ENCODE measurements at places on chromosomes 2 and 18.

DNA sequence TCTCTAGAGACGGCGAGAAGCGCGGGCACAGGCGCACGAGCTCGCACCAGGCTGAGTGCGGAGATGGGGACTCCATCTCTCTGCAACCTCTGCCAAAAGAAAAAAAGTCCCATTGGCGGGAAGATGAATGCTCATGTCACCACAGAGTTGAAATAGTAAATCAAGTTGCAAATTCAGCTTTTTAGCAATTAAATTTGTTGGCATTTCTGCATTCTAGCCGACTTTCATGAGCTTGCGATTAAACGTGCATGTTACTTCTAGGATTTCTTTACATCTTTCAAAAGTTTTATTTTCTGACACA lies 588 bp downstream of the CHAC2 start:
- DNase-seq: no peak

DNA sequence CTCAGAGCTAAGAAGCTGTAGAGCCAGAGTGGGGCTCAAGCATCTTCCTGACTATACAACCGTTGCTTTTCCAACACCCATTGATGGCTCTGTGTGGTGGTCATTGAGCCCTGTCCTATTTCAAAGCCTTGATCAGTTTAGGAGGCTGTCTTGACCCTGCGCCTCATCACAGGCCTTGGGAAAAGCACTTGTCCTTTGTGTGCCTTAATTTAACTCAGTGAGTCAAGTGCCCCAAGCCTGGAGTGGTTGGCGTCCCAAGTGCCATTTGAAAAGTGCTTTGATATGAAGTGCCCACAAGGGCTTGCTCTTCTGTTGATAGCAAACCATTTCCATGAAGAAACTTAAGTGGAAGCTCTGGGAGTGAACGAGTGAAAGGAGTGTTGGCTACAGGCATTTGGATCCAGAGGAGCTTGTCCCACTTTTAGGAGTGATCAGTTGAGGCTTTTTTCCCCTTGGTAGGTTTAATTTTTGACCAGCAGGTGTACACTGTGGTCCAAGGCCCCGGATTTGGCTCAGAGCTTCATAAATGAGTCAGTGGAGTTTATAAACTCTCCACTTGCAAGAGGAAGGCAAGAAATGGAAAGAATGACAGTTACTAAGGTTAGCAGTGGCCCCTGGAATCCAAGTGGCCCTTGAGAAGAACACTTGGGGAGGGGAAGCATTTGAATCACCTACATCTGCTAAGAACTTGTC lies 50.3 kb downstream of the ACTR2 start:
- no peak for DNase-seq

GRCh38 chr2:180604077-180604476 lies 376.3 kb upstream of the UBE2E3 start:
- peak; percentile 17 for DNase-seq

DNA sequence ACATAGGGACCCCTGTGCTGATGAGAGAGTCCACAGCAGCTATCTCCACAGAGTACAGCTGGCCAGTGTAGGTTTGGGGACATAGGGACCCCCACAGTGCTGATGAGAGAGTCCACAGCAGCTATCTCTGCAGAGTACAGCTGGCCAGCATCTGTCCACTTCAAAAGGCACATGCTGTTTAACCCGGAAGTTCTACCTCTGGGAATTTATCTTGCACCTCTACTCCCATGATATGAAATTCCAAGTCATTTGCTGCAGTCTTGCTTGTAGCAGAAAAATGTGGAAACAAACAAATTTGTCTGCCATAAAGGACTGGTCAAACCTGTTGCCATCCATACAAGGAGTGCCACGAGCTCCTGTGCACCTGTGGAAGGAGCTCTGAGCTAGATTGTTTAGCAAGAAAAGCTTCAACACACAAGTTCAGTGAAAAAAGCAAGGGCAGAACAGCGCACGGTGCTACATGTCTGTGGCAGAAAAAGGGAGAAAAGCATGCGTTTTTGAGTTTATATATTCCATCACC lies 33.1 kb downstream of the LRRFIP1 start:
- DNase-seq: no peak

DNA sequence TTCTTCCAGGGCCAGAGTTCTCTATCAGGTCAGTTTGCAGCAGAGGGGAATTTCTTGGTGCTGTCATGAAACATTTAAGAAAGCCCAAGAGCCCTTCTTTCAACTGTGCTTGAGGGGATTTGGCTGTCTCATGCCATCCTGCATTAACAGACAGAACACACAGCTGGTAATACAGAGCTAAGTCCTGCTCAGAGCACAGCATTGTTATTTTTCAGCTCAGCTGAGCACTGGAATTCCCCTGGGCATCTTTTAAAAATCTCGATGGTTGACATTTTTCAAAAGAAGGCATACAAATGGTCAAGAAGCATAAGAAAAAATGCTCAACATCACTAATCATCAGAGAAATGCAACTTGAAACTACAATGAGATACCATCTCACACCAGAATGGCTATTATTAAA lies 14.9 kb upstream of the IL1R2 start:
- no peak for DNase-seq

DNA sequence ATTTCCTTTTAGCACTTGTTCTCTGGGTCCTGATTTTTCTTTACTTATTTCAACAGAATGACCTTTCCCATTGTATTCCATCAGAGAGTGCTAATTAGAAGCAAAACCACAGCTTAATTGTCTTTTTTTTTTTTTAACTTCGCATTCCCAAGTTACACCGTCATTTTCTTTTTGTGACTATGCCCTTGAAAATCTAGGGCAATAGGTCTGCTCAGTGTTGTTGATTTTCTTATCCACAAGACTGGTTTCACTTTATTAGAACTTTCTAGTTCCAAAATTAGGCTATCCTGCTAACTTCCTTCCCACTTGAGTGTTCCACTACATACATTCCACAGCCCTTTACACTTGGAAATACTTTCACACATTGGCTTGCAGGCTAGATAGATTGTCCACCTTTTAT lies 18.7 kb upstream of the ADAM17 start:
- no peak for DNase-seq

GRCh38 chr18:31148600-31148999 lies 14.1 kb downstream of the DSC1 start:
- DNase-seq: no peak

DNA sequence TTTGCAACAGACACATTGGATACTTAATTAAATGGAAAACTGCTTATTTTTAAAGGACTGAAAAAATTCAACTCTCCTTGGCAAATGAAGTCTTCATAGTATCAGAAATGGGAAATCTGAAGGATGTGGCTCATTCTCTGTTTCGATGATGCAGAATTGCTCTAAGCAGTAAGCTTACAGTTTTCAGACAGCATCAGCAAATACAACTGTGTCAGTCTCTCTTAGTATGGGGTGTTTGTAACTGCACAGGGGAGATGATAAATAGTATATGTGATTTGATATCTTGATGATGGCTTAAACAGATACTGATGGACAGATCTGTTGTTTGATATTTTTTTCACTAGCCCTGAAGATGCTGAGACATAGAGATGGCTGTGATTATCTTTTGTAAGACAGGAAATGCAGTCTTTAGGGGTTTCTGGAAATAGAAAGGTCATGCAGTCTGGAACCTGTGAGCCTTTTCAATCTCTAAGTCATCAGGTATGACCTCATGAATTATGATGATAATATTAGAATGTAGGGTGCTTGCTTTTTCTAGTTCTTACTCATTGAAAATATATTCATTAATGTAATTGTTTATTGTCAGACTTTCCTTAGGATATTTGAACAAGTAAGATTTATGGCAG lies 84.2 kb downstream of the SLC4A10 start:
- peak; percentile 13 for DNase-seq

- DNase-seq: no peak
These were observed 58.3 kb upstream of the PXDN start for GRCh38 chr2:1802469-1803216.

DNA sequence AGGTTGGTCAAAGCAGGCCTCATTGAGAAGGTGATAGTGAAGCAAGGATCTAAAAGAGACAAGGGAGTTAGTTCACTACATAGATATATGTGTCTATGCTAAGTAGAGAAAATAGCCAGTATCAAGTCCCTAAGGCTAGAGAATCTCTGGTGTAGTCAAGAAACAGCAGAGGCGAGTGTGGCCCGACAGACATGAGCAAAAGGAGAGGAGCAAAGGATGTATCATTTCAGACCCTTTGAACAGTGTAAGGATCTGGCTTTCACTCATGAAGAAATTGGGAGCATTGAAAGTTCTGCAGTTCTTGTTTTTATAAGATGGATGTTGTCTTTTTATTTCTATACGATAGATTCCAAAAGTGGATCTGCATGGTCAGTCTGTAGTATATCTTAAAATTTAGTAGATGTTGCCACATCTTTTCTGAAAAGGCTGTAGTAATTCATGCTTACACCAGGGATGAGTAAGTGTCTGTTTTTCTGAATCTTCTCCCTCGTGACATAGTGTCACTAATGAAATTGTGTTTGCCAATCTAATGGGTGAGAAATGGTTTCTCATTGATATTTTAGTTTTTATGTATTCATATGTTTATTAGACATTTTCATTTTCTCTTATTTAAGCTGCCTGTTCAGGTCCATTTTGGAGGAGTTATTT lies 18.8 kb downstream of the SP100 start:
- no peak for DNase-seq

- DNase-seq: no peak
These were observed 35.5 kb downstream of the GKN2 start for GRCh38 chr2:68917034-68917718.

- DNase-seq: no peak
These were observed 112.1 kb upstream of the SIX2 start for GRCh38 chr2:45121236-45121927.

- no peak for DNase-seq
These were observed 373.5 kb upstream of the MYT1L start for GRCh38 chr2:2704428-2705090.

- DNase-seq: no peak
These were observed 34.1 kb upstream of the KLHL29 start for GRCh38 chr2:23350792-23351355.

DNA sequence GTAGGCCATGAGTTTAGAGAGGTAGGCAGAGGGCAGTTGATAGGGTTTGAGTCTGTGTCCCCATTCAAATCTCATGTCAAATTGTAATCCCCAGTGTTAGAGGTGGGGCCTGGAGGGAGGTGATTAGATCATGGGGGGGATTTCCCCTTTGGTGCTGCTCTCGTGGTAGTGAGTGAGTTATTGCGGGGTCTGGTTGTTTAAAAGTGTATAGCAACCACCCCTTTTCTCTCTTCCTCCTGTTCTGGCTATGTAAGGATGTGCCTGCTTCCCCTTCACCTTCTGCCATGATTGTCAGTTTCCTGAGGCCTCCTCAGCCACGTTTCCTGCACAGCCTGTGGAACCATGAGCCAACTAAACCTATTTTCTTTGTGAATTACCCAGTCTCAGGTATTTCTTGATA lies 25.5 kb downstream of the MARCHF4 start:
- no peak for DNase-seq

DNA sequence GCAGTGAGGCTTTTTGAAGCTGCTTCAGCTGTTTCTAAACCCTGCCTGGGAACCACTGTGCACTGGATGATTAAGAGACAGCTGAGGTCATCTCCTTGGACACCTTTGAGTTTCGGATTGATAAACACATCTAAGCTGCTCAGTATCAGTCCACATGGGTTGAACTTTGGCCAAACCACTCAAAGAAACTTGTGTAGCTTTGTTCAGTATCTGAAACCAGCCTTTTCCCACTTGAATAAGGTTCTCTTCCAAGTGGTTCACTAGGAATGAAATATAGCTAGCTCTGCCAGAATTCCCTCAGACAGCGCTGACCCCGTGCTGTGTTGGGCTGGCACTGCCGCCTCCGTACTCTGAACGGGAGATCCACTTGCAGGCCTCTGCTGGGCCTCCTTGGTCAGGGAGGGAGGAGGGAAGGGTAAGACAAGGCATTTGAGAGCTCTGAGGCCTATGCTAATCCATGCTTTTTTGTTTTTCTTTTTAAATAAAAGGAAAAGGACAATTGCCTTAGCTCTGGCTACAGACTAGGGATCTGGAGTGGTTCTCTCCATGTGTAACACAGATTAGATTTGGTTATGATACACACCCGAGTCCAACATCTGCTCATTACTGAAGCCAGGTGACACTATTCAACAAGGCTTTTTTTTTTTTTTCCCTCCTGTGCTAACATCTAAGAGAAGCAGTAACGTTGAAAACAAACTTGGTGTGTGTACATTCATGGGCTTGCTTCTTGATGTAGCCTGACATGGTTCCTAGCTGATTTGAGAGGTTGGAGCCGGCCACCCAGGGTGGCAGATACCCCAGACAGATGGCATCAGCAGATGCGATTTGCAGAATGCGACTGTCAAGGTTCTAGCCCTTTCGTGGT lies 67.7 kb downstream of the NCK2 start:
- no peak for DNase-seq

GRCh38 chr2:9800975-9801726 lies 42.1 kb upstream of the TAF1B start:
- peak; percentile 78 for DNase-seq

GRCh38 chr18:2894841-2895370 lies 48.1 kb downstream of the EMILIN2 start:
- no peak for DNase-seq

- DNase-seq: no peak
These were observed 62.1 kb downstream of the LBH start for GRCh38 chr2:30293303-30293921.

- DNase-seq: no peak
These were observed 89.0 kb upstream of the HK2 start for GRCh38 chr2:74744731-74745515.

- no peak for DNase-seq
These were observed 81.0 kb upstream of the PPM1B start for GRCh38 chr2:44087714-44088092.

DNA sequence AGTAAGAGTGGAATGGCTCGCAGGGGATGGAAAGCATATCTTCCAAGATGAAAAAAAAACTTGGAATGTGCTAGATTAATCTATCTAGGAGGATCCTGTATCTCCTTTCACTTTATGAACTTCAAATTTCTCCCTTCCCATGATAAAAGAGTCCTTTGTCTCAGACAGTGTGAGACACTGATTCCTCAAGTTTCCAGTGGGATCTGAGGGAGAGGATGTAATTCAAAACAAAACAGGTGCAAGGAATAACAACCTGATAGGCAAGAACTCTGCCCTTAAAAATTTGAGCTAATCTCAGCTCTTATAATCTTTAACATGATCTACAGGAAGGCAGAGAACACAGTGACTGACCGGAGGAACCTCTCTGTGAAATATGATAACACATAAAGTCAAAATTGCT lies 162.0 kb upstream of the ZFP36L2 start:
- no peak for DNase-seq

DNA sequence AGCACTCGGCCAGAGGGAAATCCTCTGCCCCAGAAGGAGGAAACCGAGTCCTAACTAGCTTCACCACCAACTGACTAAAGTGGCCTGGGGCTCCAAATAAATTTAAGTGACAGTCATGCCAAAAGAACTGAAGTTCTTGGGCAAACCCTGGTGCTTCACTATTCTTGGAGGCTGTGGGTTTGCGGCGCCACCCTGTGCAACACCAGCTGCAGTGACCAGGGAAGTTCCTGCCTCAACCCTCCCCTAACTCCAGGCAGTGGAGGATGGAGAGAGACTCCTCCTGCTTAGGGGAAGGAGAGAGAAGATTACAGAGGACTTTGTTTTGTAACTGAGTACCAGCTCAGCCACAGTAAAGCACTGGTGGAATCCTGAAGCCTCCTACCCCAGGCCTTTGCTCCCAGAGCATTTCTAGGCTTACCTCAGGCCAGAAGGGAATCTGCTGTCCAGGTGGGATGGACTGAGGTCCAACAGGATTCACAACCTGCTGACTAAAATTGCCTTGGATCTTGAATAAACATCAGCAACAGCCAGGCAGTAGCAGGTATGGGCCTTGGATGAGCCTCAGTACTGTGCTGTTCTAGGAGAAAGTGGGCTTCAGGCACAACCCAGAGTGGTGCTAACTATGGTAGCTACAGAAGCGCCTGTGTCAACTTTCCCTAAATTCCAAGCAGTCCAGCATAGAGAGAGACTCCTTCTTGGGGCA lies 29.4 kb upstream of the BMP10 start:
- no peak for DNase-seq
